IMR-90 (cell line): ENCODE measurements at places on chromosomes 16 and 17. TPM values are rescaled to one million over a fixed set of nuclear protein-coding genes. Genes with fewer than 3 reads are reported as not detected.

GRCh38 chr17:49216482-49216881, 6.0 kb downstream of the ABI3 start:
- H3K4me3 ChIP-seq = no peak overlapping the region
- no peaks in the 10 kb centered on the region for H3K36me3 ChIP-seq
- H3K27ac ChIP-seq = no peak overlapping the region
- no peak for DNase-seq
- peaks cover 3% of the 10 kb centered on the region for H3K27me3 ChIP-seq

DNA sequence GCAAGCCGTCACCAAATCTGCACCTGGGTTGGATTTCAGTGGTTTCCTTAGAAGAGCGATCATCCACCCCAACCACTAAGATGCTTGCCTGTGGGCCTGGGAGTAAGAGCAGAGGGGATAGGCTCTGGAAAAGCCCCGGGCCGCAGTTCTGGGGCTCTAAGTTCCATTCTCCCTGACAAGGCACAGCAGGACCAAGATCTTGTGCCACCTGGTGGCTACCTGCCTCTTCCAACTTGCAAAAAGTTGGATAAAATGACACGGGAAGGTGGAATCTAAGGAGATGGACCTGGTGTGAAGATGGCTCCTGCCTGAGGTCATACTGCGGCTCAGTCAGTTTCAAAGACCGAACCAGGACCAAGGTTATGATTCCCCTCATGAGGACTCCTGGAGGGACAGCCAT, 42.3 kb downstream of the ABCC12 start:
- no peak for DNase-seq
- peaks cover 14% of the 10 kb centered on the region for H3K27me3 ChIP-seq
- no peak overlapping the region for H3K27ac ChIP-seq
- no peaks in the 10 kb centered on the region for H3K4me1 ChIP-seq
- H3K4me3 ChIP-seq = no peak overlapping the region

DNA sequence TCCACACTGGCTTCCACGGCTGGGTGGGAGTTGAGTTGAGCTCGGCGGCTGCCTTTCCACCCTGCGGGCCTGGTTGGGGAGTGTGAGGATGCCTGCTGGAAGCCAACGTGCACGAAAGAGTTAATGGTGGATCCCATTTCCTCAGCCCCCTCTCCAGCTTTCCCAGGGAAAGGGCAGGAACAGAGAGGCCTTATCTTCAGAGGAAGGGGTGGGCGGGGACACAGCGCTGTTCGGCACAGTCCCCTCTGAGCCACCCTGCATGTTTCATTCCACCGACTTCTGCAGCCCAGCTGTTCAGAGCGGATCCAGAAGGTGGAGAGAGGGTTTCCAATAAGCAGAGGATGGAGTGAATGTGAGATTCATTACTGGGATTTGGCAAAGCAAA, 295.3 kb downstream of the SEC14L1 start:
- H3K4me1 ChIP-seq = peaks cover 56% of the 10 kb centered on the region
- DNase-seq = peak; percentile 69
- no peaks in the 10 kb centered on the region for H3K27me3 ChIP-seq
- H3K4me3 ChIP-seq = no peak overlapping the region
- H3K36me3 ChIP-seq = peaks cover 16% of the 10 kb centered on the region; the same call in 1 of the 2 replicates

DNA sequence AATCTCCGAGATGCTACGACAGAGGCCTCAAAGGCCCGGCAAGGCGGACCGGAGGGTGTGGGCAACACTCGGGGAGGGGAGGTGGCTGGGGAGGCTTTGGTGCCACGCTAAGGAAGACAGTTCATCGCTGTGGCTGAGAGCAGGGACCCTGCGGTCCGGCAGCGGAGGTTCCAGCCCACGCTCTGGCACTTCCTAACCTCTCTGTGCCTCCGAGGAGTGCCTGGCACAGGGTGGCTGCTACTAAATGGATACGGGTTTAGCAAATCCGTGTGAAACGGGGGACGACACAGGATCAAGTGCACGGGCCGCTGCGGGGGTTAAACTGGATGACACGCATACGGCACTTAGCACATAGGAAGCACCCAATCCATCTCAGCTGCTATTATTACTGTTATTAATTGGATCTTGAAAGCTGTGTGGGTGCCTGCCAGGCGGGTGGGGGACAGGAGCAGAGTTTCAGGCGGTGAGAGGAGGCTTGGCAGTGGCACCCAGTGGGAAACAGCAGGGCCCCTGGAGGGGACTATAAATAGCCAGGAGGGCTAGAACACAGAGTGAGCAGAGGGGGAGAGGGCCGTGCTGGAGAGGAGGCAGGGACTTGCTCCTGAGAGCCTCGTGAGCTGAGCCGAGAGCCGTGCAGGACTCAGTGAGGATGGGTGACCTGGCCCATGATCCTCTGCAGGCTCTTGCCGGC, 45.0 kb downstream of the ABR start:
- DNase-seq = no peak
- H3K4me3 ChIP-seq = no peak overlapping the region
- no peaks in the 10 kb centered on the region for H3K27me3 ChIP-seq
- H3K36me3 ChIP-seq = no peaks in the 10 kb centered on the region
- H3K27ac ChIP-seq = no peak overlapping the region

GRCh38 chr17:8745586-8746500, 1.2 kb upstream of the CCDC42 start:
- peaks cover 14% of the 10 kb centered on the region for H3K27me3 ChIP-seq
- H3K27ac ChIP-seq = peak overlapping the region; percentile 53
- H3K4me1 ChIP-seq = no peaks in the 10 kb centered on the region
- no peaks in the 10 kb centered on the region for H3K36me3 ChIP-seq

- H3K4me1 ChIP-seq = peaks cover 20% of the 10 kb centered on the region
- DNase-seq = peak; percentile 38
- no peaks in the 10 kb centered on the region for H3K27me3 ChIP-seq
- no peak overlapping the region for H3K4me3 ChIP-seq
- H3K27ac ChIP-seq = no peak overlapping the region
These were observed 159.8 kb downstream of the RPTOR start for GRCh38 chr17:80704381-80704819.

- H3K27me3 ChIP-seq = no peaks in the 10 kb centered on the region
- no peak overlapping the region for H3K4me3 ChIP-seq
- no peak overlapping the region for H3K27ac ChIP-seq
These were observed 183.5 kb upstream of the MAF start for GRCh38 chr16:79784007-79784406.

DNA sequence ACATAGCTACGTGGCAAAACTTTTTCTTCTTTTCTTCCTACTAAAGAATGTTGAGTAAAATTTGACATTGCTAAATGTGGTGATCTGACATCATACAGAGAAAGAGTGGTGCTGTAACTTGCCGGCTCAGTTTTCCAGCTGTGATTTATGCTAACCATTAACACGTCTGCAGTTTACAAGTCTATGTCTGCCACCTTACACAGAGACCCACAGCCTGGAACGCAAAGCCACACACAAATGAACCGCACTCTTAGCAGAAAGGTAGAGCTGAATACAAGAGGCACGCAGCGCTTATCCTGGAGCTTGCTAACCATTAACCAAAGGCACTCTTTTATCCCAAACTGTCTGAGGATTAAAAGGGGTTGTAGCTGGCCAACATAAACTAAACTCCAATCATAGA, 31.9 kb downstream of the CACNG1 start:
- H3K36me3 ChIP-seq = peaks cover 11% of the 10 kb centered on the region
- no peaks in the 10 kb centered on the region for H3K27me3 ChIP-seq
- no peak overlapping the region for H3K4me3 ChIP-seq
- no peak for DNase-seq
- H3K4me1 ChIP-seq = no peaks in the 10 kb centered on the region
- H3K27ac ChIP-seq = no peak overlapping the region

- no peak for DNase-seq
- no peaks in the 10 kb centered on the region for H3K36me3 ChIP-seq
- no peak overlapping the region for H3K27ac ChIP-seq
These were observed 79.7 kb downstream of the AIPL1 start for GRCh38 chr17:6355196-6355595.

- DNase-seq = no peak
- no peaks in the 10 kb centered on the region for H3K36me3 ChIP-seq
- no peaks in the 10 kb centered on the region for H3K4me1 ChIP-seq
- peaks cover 13% of the 10 kb centered on the region for H3K27me3 ChIP-seq
- no peak overlapping the region for H3K27ac ChIP-seq
These were observed 51.2 kb upstream of the MTMR4 start for GRCh38 chr17:58565389-58566311.

DNA sequence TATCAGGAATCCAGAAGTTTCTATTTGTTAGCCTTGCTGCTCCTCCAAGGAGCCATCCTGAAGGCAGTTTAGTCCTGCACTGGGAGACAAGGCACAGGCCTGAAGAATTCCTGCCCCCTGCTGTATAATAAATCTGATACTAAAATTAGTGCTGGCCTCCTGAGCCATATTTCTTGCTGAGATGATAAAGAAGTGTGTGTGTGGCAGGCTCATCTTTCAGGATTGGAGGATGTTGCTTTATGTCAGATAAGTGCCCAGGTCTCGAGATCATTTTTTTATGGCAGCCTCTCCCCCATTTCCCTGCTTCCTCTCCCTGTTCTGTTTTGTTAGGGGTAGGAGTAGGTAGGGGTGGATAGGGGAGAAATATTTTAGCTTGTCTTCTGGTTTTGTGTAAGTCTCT, 26.0 kb downstream of the MSI2 start:
- H3K27ac ChIP-seq = no peak overlapping the region
- H3K4me3 ChIP-seq = no peak overlapping the region
- no peaks in the 10 kb centered on the region; the same call in 1 of the 2 replicates for H3K4me1 ChIP-seq
- H3K36me3 ChIP-seq = peaks cover 11% of the 10 kb centered on the region
- no peaks in the 10 kb centered on the region for H3K27me3 ChIP-seq

- no peaks in the 10 kb centered on the region for H3K4me1 ChIP-seq
- no peaks in the 10 kb centered on the region for H3K36me3 ChIP-seq
- DNase-seq = no peak
- H3K4me3 ChIP-seq = no peak overlapping the region
- H3K27ac ChIP-seq = no peak overlapping the region
These were observed 87.0 kb downstream of the CPPED1 start for GRCh38 chr16:12716658-12717057.

GRCh38 chr17:82470065-82470464, 11.5 kb downstream of the NARF start:
- H3K4me1 ChIP-seq = no peaks in the 10 kb centered on the region
- no peak overlapping the region for H3K4me3 ChIP-seq
- H3K27ac ChIP-seq = no peak overlapping the region
- no peaks in the 10 kb centered on the region for H3K27me3 ChIP-seq
- peaks cover 39% of the 10 kb centered on the region for H3K36me3 ChIP-seq

DNA sequence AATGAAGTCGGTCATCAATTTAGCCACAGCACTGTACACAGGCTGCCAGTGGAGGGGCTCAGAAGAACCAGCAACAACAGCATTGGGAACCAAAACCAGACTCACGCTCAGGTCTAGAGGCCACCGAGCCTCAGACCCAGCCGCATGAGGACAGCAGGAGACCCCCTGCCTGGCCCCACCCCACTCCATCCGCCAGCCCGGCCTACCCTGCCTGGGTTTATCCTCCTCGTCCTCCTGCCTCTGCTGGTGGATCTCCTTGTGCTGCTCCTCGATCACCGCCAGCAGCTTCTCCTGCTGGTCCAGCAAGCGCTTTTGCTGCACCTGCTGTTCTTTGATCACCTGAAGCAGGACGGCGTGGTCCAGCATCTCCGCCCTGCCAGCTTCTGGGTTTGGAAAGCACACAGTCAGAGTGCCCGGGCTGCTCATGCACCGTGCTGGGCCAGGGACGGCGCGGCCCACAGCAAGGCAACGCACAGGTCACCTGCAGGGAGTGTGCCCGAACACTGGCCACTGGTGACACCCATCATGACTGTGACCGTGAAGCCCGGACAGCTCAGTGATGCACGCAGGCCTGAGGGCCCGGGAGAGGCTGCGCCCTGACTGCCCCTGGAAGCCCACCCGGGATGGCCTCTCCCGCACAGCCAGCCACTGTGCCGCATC, 7.7 kb downstream of the NDUFAF8 start:
- H3K36me3 ChIP-seq = peaks cover 23% of the 10 kb centered on the region
- no peak for DNase-seq
- H3K4me1 ChIP-seq = peaks cover 7% of the 10 kb centered on the region
- H3K27me3 ChIP-seq = no peaks in the 10 kb centered on the region
- no peak overlapping the region for H3K4me3 ChIP-seq

GRCh38 chr16:24540602-24541210, 1.3 kb downstream of the RBBP6 start:
- H3K4me1 ChIP-seq = peaks cover 5% of the 10 kb centered on the region; the same call in 1 of the 2 replicates
- H3K27ac ChIP-seq = peak overlapping the region; percentile 94
- H3K36me3 ChIP-seq = no peaks in the 10 kb centered on the region
- peak; percentile 19 for DNase-seq

Gene NEUROD2
- total RNA-seq = not detected in 2 replicates

Gene TBC1D3E
- total RNA-seq = not detected in 2 replicates

Gene ABAT
- total RNA-seq = 4.4 and 4.5 TPM in 2 replicates

Gene NF1
- total RNA-seq = 48.3 and 48.6 TPM in 2 replicates

Gene HOXB1
- not detected in 2 replicates for total RNA-seq

Gene TEKT1
- not detected in 2 replicates for total RNA-seq

Gene ZP2
- not detected in 2 replicates for total RNA-seq

Gene FGF11
- total RNA-seq = 0.18 and 0.28 TPM in 2 replicates
